ENCODE measurements at places on chromosomes 2 and 18.

GRCh38 chr18:53796040-53796729, 428.3 kb downstream of the MBD2 start:
- DNase-seq, result no peak

DNA sequence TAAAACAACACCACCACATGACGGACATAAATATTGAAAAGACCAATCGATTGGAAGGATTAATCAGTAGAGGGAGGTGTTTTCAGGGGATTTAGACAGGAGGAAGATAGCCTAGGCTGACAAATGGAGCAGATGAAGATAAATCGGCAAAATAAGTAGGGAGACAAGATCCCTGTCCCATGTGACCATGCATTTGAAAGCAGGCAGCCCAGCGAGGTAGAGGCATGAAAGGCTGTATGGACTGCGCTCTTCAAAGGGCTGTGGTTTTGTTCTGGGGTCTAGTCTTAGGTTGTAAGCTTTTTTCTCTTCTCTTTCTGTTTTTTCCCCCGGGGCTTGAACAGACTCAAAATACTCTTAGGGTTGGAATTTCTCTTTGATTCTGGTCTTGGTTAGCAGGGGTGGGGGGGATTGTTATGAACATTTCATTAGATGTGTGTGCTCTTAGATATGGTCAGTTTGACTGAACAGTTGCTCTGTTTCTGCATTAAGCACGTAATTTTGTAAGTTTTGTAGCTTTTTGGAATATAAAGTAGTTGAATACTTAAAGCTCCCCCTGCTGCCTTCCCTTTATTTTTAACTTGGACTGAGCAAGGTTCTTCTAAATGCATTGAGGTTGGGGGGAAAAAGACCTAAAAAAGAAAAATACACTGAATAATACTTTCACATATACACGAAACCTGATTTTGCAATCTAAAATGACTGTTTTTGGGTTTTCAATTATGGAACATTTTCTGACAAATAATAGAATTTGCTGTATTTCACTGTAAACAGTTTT, 32.2 kb downstream of the ZNF532 start:
- DNase-seq, result no peak

DNA sequence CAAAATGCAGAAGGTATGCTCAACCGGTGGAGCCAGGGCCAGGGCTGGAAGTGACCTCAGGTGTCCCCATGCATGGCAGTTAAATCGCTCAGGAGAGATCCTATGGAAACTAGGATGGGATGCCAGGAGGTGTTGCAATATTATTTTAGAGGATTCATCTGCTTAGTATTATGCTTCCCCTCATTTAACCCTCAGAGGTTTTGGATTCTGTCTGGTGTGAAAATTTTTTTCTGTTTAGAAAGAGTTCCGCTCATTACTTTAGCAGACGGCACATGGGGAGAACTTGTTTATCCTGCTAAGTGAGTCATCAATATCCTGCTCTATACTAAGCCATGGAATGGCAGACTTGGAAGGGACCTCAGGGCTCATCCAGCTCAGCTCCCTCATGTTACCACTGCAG, 42.5 kb downstream of the TRIB2 start:
- DNase-seq, result no peak

- no peak for DNase-seq
These were observed 196.8 kb downstream of the EXOC6B start for GRCh38 chr2:72629062-72629461.

GRCh38 chr2:12965540-12966269, 249.0 kb downstream of the TRIB2 start:
- peak; percentile 3 for DNase-seq

- peak; percentile 76 for DNase-seq
These were observed 18.1 kb downstream of the LPIN2 start for GRCh38 chr18:2994603-2995432.

DNA sequence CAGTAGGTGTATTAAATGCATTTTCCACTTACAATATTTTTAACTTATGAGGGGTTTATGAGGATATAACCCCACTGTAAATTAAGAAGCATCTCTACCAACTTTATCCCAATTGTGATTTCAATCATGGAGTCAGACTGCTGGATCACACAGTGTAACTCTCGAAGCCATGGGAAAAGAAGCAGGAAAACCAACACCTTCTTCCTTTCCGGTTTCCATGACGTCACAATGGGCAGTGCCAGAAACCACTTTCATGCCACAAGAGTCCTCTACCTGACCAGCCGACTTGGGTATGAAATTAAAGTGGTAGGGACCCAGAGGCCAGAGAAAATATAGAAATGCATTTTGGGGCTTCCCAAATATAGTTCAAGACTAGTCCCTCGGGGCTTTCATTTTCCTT, 4.2 kb downstream of the RNF152 start:
- no peak for DNase-seq

GRCh38 chr2:212414767-212415211, 123.8 kb downstream of the ERBB4 start:
- no peak for DNase-seq

DNA sequence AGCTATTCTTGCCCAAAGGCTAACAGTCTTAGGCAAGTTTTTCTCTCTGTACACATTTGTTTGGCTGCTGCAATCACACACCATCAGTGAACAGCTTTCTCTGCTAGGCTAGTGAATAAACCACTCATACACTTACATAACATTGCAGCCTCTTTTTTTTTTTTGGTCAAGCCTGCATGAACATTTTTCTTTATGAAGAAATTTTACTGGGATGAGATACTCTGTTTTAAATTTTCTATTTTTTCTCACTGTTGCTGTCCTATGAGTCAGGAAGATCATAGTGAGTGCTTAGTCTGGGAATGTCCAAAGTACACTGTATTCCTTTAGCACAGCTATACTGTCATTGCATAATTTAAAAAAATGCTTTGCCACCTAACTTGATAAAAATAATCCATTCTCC, 58.5 kb downstream of the ROCK1 start:
- DNase-seq, result no peak

DNA sequence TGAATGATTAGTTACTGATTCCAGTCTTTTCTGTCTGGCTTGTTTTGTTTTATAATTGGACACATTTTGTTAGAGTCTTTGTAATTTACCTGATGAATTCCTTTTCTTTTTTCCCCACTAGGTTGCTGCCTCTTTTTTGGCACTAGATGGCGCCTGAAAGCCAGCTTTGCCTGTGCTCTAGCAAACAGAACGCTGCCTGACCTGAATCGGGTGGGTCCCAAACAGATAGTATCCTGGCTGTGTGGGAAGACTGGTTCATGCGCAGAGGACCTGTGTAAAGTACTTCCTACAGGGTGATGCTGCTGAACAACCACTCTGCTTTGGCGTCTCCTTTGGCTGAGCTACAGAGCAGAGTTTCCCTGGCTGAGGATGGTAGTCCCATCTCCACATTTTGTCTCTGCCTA, 288.2 kb downstream of the IKZF2 start:
- DNase-seq, result no peak

DNA sequence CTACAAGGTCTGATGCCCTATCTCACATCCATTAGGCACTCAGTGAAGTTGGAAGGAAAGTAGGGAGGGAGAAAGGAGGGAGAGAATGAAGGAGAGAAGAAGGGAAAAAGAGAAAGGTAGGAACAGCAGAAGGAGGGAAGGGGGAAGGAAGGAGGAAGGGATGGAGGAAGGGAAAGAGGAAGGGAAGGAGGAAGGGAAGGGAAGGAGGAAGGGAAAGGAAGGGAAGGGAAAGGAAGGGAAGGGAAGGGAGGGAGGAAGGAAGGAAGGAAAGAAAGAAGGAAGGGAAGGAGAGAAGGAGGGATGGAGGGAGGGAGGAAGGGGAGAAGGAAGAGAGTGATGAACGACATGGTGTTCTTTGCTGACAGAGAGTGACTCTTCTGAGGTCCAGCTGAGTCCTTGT, 468.9 kb upstream of the MYT1L start:
- DNase-seq, result no peak

- DNase-seq, result no peak
These were observed 33.6 kb downstream of the INPP5D start for GRCh38 chr2:233093721-233094120.

- no peak for DNase-seq
These were observed 17.9 kb downstream of the TMEM37 start for GRCh38 chr2:119449521-119449920.

DNA sequence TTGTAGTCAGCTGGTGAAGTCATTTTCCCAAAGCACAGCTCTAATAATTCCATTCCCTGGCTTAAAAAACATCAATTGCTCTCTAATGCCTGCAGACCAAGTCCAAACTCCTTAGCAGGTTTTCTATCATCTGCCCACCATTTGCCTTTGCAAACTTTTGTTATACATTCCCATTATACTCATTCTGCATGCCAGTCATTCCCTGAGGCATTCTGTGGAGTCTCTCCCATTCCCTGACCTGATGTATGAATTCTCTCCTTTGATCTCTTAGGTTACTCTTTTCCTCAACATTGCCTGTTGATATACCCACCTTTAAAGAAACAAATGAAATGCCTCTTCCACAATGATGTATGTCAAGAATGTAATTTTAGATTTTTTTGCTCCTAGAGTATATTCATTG, 852.0 kb upstream of the FSHR start:
- DNase-seq, result no peak

All from CD4-positive, alpha-beta T cell treated with Interleukin-6 at 100 ng/mL for 8 hours (primary cell).